Fibroblast of skin of left quadriceps (primary cell): ENCODE measurements at places on chromosomes 7 and 10.
A peak's percentile ranks its signal among the peaks of the same experiment; 100 is the strongest.

DNA sequence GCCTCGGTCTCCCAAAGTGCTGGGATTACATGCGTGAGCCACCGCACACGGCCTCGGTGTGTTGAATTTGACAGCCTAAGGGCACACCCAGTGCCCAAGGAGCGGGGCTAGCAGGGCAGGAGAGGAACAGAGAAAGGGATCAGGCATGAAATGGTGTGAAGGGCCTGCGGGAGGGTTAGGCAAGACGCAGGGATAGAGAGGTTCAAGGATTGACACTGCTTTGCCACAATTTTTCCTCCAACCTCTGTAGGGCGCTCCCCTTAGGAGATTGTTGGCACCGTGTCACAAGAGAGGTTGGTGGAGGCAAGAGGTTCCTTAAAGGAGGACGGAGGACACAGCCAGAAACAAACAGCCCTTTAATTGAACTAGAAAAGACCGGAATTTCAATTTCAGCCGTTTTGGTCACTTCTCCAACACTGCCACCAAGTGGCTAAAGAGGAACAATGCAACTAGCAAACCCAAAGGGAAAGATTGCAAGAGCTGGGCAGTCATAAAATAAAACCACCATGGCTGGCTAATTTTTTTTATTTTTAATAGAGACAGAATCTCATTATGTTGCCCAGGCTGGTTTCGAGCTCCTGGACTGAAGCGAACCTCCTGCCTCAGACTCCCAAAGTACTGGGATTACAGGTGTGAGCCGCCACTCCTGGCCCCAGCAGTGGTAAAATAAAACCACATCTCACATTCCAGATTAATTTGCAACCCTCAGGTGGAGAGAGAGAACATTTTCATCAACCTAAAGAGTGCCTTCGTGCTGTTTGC is 6.9 kb upstream of the CREB3L2 start:
- no peak for DNase-seq

DNA sequence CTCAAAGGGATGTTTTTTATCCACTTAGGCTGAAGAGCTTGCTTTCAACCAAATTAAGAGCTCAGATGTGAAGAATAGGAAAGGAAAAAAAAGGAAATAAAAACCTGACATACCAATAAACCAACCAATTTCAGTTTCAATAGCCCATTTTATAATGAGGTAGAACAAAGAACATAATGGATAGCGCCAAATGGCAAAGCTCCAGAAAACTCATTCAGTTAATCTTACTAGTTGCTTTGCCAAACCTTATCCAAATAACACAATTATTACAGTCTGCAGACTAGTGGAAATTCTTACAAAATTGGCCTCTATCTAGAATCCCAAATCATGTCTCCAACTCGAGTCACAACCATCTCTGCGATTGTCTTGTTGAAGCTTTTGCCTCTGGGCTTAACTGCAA is 337.0 kb downstream of the CRPPA start:
- DNase-seq, result no peak

- no peak for DNase-seq
These were observed 153.0 kb upstream of the PDE1C start for GRCh38 chr7:32223071-32223650.

DNA sequence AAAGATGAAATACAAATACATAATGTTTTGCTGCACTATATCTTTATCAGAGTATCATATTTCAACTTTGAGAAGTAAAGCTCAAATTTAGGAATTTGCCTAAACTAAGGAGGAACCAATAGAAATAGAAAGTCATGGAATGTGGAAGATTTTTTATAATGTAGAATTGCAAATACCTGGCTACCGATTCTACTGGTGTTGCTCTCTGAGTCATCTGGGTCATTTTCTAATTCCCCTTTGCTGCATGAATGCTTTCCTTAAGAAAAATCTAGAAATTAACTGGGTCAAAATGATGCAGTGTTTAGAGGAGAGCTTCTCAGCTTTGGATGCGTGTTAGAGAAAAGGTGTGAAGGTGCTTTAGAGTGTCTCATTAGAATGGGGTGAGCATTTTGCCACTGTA is 568.9 kb upstream of the ANKRD30A start:
- DNase-seq, result no peak

DNA sequence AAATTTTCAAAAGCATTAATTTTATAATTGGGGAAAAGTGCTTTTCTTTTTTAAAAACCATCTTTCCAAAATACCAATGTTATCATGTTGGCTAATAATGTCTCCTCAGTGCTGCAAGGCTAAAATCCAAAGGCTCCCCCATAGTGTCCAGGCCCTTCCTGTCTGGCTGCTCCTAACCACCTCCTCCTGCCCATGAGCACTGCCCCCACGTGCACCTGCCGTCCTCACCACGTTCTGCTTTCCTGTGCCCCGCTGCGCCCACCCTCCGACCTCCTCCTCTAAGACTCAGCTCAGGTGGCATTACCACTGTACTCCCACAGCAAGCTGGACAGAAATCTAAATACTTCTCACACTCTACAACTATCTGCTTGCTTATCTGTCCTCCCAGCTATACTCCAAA is 17.7 kb downstream of the PAXIP1 start:
- DNase-seq, result no peak

GRCh38 chr10:12788277-12788676 is 213.2 kb downstream of the CCDC3 start:
- DNase-seq, result no peak

- no peak for DNase-seq
These were observed 8.1 kb downstream of the PDE1C start for GRCh38 chr7:32062150-32062549.

GRCh38 chr7:131769241-131769640 is 212.8 kb upstream of the PODXL start:
- DNase-seq, result no peak

GRCh38 chr7:84248843-84249242 is 54.3 kb upstream of the SEMA3A start:
- no peak for DNase-seq

- DNase-seq, result no peak
These were observed 138.1 kb downstream of the ARHGAP22 start for GRCh38 chr10:48466611-48467240.

DNA sequence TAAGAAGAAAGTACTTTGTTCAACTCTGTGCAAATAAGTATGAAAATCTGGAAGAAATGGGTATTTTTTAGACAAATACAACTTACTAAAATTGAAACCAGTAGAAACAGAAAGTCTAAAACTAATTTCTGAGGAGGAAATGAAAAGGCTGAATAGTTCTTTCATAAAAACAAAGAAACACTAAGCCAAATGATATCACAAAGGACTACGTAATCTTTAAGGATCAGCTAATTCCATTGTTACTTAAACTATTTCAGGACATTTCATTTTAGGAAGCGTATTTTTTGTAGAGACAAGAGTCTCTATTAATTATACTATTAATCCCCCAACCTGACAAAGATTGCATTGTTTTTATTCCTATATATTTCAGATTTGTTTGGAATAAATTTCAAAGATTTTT is 11.2 kb upstream of the CCSER2 start:
- DNase-seq, result no peak

DNA sequence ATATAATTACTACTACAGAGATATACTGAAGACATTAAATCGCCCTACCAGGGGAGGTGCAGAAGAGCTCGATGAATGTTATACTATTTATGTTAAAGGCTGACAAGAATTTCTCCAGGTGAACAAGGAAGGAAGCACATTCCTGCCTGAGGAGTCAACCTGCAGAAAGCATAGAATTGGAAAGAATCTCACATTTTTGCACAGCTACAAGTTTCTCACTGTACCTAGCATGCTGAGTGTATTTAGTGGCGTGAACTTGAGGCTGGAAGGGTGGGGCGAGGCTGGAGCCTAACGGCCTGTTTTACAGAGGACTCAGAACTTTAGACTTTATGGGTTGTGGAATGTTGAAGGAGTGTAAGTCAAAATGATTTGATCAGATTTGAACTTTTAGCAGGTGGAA is 373.6 kb upstream of the LRGUK start:
- no peak for DNase-seq

GRCh38 chr10:22911889-22912762 is 15.7 kb upstream of the ARMC3 start:
- DNase-seq, result peak; percentile 38

GRCh38 chr7:75691793-75692543 is 46.8 kb downstream of the HIP1 start:
- no peak for DNase-seq

- peak; percentile 16 for DNase-seq
These were observed 14.7 kb upstream of the TMEM236 start for GRCh38 chr10:17737027-17737965.

GRCh38 chr7:32275216-32276009 is 205.2 kb upstream of the PDE1C start:
- no peak for DNase-seq

GRCh38 chr7:51324206-51324898 is 7.7 kb upstream of the COBL start:
- DNase-seq, result no peak

- no peak for DNase-seq
These were observed 27.0 kb upstream of the ABI1 start for GRCh38 chr10:26887611-26888215.

DNA sequence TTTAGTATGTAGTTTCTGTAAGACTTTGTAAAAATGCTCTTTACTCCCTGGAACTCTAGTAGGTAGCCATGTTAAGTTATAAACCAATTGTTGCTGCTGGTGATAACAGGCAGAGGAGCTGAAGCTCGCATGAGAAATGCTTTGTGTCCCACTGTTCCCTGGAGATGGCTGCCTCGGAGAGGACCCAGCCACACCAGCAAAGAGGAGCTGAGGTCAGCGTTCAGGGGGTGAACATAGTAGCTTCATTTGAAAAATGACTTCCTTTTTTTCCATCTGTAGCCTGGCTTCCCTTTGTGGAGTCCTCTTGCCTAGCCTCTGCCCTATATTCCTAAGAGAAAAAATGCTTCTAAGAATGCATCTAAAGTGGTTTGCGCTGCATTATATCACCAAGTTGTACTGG is 20.3 kb downstream of the CELF2 start:
- no peak for DNase-seq

DNA sequence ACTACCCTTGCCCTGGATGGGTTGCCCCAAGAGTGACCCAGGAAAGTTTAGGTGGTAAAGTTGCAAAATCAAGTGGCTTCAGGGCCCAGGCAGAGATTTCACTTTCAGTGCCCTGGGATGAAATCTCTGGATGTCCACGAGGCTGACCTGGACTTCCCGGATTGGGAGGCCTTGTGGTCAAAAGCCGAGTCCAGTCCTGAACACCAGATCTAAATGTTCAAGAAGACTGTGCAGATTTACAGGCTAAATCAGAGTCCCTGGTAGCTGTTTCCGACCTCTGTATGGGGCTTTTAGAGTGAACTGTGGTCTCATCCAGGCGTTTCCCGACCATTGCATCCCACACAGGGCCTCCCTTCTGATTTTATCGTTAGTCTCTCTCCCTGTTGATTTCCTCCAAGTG is 95.3 kb downstream of the WDR11 start:
- DNase-seq, result no peak

DNA sequence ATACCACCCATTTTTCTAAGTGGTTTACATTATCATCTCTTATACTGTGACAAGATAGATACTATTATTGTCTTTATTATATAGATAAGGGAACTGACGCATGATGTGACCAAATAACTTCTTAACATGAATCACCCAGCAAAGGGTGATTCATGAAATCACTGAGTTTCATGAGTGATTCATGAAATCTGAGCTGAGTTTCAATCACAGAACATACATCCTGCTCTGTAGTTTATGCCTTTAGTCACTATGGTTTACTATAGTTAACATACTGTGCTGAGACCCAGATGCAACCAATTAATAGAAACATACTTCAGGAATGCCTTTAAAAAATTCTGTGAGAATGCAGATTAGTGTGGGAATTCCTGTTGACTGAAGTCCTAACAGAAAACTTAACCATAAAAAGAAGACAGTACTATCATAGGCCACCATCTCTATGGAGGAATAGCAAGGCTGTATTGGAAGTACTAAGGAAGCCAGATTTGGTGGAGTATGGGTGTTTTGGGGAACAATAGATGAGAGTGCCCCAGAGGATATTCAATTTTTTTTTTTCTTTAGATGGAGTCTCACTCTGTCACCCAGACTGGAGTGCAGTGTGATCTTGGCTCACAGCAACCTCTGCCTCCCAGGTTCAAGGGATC is 43.1 kb upstream of the SEMA3A start:
- DNase-seq, result peak; percentile 96

DNA sequence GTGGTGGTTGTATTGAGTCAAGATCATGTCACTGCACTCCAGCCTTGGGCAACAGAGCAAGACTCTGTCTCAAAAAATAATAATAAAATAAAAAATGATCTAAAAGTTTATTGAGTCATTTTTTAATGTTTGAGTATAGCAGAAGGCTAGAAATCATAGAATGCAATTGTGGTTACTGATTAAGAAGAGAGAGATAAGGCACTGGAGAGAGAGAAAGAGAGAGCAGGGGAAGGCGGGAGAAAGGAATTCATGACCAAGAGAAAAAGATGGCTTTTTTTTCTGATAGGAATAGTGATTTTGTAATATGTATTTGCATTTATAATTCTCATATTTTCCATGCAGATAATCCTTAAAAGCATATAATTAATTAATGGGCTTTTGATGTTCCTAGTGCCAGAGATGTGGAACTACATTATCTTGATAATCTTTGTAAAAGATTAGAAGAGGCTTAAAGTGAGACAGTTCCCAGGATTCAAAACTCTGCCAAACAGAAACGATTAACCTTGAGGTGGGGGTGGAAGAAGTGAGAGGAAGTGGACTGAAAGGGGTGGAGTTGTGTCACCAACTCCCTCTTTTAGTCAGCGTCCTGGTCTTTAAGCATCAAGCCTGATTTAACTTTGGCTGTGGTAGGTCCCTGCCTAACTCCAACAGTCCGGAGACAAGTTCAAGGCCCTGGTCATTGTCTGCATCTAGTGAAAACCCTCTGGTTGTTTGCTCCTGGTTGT is 76.2 kb downstream of the CHN2 start:
- DNase-seq, result no peak

DNA sequence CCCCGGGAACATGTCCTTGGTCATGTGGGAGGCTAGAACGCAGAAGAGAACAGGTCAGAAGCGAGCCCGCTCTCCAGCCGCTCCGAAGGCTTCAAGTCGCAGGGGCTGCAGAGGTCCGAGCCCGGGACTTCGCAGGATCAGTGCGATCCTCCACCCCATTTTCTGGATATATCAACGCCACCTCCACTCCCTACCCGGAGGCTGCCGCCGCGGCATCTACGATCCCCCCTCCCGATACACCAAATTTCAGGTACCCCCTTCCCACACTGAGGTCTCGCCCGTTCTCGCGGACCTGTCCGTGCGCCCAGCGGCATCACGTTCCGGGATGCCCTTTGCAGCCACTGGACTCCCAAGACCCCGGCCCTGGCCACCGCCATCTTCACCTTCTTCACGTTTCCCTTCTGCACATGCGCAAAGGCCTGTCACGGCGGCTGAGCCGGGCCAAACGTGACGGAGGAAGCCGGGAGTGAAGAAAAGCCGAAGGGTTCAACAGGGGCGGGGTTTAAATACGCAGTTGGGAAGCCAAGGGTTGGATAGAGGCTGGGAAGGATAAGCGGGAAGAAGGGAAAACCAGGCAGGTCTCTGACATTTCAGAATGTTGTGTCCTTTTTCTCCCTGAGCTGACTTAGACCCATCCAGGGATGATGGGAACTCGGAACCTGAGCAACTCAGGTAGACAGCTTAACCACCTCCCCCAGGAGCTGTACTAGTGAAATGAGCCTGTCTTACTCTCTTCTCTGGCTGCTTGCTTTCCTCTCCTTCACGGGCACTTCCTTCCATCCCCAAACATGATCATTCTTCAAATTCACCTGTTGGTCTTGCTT is at the start of gene NDUFB8:
TSS of gene NDUFB8 (minus strand) at position 397 of the 824 bp plus-strand sequence. CDS start at position 377, 20 bp downstream.
- DNase-seq, result peak; percentile 57

GRCh38 chr10:106576534-106576933 is 588.0 kb downstream of the SORCS1 start:
- DNase-seq, result no peak

GRCh38 chr7:103823084-103823483 is 166.4 kb downstream of the RELN start:
- no peak for DNase-seq

GRCh38 chr7:43220250-43220649 is 107.8 kb downstream of the HECW1 start:
- peak; percentile 25 for DNase-seq
